ENCODE measurements at places on chromosomes 2 and 18.

DNA sequence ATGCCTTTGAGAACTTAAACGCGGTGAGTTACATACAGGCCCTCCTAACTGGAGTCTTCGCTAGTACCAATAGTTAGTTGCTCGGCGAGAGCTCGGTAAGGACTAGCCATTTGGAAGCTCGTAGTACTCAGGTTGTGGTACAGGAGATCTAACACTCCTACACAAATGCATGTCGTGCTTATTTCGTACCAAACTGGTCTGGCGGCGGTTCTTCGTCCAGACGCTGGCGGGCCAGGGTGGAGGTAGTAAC is 346 bp upstream of the VRK2 start:
- no peak for DNase-seq

DNA sequence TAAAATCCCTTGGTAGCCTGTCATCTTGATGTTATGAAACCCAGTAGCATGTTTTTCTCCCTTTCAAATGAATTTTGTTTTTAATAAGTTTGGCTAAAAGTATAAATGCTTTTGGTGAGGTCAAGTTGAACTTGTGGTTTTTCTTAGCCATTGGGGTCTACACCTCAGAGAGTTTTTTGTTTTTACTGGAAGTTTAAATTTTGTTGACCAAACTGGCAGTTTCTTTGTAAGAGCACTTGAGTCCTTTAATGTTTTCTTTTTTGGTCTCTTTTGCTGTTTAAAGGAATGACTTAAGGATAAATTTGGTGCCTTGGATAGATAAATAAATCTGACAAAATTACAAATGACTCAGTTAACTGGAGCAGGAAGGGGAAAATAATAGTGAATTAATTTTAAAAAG is 577.3 kb downstream of the SATB2 start:
- DNase-seq = no peak

GRCh38 chr18:33716061-33716683 is 138.2 kb downstream of the ASXL3 start:
- no peak for DNase-seq

DNA sequence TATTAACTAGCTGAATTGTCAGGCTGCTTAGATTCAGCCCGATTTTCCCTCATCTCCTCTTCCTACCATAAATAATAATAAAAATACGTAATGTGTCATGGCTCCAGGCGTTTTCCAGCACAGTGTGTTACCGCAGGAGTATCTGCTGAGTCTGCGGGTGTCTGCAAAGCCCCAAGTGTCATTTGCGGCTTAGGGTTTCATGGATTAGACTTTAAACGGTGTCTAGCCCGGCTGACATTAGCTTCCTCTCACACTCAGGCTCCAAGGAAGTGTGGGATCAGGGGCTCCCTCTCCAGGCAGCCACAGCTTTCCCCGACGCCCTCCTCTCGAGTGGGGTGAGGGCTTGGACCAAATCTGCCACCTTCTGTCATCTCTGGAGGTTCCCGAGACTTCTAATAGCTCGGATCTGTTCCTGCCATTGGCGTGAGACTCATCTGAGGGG is 14.1 kb upstream of the HOXD1 start:
- no peak for DNase-seq

DNA sequence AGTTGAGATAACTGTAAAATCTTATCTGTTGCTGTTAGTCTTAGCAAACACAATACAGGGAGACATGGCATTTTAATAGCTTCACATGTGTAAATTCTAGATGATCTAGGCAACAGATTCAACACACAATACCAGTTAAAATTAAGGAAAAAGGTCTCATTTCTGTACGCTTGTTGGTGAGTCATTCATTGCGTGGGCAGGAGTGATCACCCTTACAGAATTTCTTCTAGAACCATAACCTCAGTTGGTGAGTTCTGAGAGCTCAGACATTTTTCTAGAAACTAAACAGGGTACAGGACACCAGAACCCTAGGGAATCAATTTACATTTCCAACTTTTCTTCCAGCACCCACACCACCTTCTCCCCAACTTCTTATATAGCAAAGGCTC is 81.9 kb downstream of the SLC8A1 start:
- no peak for DNase-seq

GRCh38 chr2:59173325-59173724 is 932.2 kb upstream of the FANCL start:
- DNase-seq = no peak

DNA sequence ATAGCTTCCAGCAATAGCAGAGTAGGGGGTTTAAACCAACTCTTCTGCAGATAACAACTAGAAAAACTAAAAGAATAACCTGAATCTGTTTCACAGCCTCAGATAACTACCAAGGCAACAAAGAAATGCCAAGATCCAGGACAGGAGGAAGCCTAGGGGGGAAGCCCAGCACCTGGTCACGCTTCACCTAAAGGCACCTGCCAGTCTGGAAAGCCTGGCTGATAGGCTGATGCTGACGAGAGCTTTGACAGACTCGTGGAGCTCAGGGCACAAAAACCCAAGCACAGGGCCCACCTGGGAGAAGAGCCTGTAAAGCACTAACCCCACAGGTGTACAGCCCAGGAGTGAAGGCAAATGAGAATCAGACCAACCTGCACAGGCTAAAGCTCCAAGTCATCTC is 22.6 kb downstream of the EIPR1 start:
- DNase-seq = no peak

DNA sequence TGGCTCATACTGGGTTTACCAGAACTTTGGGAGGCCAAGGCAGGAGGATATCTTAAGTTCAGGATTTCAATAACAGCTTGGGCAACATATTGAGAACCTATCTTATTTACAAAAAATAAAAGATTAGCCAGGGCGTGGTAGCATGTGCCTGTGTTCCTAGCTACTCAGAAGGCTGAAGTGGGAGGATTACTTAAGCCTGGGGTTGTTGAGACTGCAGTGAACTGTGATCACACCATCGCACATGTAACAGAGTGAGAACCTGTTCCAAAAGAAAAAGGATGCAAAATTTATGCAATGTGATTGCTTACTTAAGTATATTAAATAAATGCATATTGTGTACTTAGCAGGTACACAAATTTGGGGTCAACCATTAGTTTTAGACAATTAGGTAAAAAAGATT is 768.9 kb upstream of the CDH7 start:
- no peak for DNase-seq

- DNase-seq = no peak
Measured at GRCh38 chr2:208062961-208063360, 37.6 kb upstream of the PLEKHM3 start.

- no peak for DNase-seq
Measured at GRCh38 chr18:50956116-50956515, 11.7 kb upstream of the ELAC1 start.

DNA sequence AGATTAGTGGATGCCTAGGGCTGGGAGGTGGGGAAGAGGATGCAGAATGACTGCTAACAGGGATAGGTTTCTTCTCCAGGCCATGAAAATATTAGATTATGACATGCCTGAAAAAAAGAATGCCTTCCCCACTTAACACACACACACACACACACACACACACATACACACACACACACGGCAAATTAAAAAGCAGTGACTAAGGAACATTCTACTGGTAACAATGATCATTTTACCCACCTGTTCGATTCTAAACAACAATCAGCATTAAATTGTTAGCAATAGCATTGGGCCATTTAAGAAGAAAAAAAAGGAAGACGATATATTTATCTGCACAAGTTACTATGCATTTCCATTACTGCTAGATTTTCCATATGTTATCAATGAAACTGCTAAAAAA is 10.8 kb downstream of the CACNB4 start:
- DNase-seq = no peak

DNA sequence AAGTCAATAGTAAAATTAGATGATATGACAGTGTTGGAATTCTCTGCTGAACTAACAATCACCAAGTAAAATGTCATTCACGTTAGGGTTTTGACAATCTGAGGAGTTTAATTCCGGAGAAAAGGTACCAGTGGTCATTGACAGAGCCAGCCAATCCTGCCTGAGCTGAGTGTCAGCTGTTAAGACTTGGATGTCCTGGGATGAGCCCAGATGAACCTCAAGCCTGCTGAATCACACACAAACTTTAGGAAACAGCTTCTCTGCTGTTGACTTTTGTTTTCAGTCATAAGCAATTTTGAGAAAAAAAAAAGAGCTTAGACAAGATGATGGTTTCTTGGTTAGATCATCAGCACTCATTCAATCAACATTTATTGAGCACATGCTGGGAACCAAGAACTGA is 600.0 kb upstream of the SLC39A10 start:
- DNase-seq = no peak

- peak; percentile 71 for DNase-seq
Measured at GRCh38 chr2:226903179-226903578, 67.3 kb downstream of the RHBDD1 start.

GRCh38 chr2:120988051-120988699 is 252.5 kb downstream of the GLI2 start:
- DNase-seq = no peak

DNA sequence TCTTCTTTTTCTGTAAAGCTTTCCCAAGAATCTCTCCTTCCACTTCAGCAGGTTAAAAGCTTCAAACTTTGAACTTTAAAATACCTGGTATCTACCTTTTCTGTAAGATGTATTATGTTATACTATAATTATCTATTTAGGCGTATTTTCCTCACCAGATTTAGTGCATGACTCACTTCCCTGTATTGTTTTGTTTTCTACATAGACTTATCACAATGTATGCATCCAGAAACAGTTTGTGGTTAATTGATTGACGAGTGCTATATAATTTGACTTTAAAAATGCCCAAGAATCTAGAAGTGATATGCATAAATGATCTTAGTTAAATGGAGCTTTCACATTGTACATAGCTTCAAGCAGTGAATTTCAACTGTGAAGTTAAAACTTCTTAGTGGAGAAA is 473.9 kb upstream of the CDH2 start:
- DNase-seq = no peak

DNA sequence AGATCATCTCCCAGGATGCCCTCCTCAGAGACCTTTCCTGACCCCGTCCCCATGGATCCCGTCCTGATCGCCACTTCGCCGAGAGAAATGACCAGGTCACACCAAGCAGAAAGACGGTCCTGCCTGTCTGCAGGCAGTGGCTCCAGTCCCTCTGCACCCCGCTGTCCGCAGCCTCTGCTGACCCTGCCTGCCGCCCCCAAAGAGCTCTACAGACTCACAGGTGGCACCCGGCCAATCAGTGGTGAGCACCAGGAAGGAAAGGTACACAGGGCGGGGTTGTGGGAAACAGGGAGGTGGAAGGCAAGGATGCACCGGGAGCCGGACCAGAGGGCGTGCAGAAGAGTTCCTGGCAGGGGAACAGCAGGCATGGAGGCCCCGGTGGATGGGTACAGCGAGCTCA is 94.8 kb downstream of the NDUFA10 start:
- DNase-seq = no peak

DNA sequence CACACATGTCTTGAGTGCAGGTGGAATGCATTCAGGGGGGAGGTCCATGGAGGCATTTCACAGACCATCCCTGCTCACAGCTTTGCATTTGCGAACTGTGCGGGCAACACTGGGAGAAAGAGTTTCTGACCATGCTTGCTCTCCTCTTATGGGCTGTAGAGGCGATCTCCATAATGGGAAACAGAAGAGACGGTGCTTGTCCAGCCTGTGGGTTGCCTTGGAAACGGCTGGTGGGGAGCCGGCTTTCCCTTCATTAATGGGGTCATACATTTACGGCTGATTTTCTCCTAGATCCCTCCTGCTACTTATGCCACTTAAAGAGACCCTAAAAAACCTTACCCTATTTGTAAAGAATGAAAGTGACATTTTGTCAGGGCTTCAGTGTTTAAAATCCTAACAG is 147.4 kb downstream of the SOX11 start:
- DNase-seq = no peak

DNA sequence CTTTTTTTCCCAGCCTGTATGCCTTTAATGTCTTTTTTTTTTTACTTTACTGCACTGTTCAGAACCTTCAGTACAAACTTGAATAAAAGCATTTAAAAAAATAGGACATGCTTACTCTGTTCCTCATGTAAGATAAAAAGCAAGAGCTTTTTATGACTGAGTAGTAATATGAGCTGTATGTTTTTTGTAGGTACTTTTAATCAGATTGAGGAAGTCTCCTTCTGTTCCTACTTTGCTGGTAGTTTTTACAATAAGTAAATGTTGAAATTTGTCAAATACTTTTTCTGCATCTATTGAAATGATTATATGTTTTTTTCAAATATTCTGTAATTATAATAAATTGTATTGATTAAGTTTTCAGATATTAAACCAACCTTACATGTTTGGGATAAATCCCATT is 189.8 kb downstream of the FAM210A start:
- no peak for DNase-seq

DNA sequence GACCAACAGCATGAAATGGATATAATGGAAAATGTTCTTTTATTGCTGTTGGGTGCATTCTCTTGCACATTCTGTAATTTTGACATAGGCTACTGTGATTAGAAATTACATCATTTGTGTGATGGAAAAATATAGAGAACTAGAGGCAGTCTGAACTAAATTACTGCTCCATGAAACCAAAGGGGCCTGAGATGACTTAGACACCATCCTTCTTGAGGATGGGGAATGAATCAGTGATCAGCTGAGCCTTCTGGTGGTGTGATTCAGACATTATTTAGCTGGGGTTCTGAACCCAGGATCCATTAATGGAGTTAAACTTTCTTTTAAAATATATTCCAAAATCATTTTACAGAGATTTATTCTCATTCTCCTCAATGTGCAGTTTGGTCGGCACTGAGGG is 135.8 kb downstream of the LDLRAD4 start:
- DNase-seq = no peak

Data from AG04449 (cell line).